ENCODE measurements at places on chromosomes 3 and 15.

GRCh38 chr15:39066677-39067076 lies 502.1 kb upstream of the RASGRP1 start:
- DNase-seq: no peak

- no peak for DNase-seq
Measured at GRCh38 chr15:75836959-75837334, 6.3 kb upstream of the UBE2Q2 start.

GRCh38 chr15:88872106-88872505 lies 23.2 kb downstream of the HAPLN3 start:
- no peak for DNase-seq

DNA sequence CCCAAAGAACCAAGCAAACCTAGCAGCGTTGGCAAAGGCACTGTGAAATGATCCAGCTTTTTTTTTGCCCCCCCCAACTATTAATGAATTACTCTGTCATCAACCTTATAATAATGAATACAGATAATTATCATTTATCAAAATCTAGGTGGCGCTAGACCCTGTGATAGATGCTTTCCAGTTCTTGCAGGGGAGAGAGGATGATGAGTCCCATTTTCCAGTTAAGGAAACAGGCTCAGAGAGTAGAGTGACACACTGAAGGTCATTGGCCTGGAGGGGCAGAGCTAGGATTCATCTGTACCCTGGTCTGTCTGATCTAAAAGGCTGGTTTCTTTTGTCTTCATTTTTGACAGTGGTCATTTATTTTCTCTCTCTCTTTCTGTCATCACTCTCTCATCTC lies 5.0 kb downstream of the ACOX2 start:
- DNase-seq: no peak

GRCh38 chr15:62047282-62047827 lies 12.9 kb downstream of the VPS13C start:
- DNase-seq: no peak

- peak; percentile 20 for DNase-seq
Measured at GRCh38 chr3:141876381-141876890, at the start of gene ATP1B3. ATP1B3 (plus strand) TSS chr3:141876643; CDS start chr3:141876802, 159 bp downstream.

GRCh38 chr3:14126887-14127505 lies 2.1 kb downstream of the TMEM43 start:
- DNase-seq: no peak

- DNase-seq: no peak
Measured at GRCh38 chr15:91780387-91780786, 73.1 kb upstream of the SLCO3A1 start.

GRCh38 chr15:65384505-65384894 lies 6.7 kb upstream of the IGDCC3 start:
- no peak for DNase-seq

DNA sequence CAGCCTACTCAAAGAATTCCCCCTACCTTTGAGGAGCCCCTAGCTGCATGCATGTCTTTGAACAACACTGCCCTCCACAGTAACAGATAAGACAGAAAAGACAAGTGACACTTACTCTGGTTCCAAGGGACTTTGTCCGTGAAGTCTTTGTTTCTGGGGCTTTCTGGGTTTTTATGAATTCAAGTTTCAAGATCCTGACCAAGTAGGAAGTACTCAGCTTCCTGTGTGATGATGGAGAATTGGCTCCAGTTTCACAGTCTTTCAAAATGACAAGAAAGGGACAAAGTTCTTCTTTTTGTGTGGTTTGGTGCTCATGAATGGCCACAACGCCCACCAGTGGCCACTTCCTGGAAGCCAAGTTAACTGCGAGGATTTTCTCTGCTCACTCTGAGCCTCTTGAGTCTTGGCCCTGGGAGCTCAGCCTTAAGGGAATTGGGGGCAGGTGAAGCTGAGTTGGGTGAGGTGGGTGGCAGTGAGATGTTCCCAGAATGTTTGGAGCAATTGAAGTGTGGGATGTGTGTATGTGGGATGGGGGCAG lies at the start of gene CCR1:
Gene CCR1, minus strand, starts transcription at position 147 of the 538 bp plus-strand sequence. CDS start 4,000 bp downstream, outside the sequence.
- DNase-seq: no peak

- DNase-seq: no peak
Measured at GRCh38 chr3:191557322-191557721, 96.4 kb downstream of the PYDC2 start.

GRCh38 chr3:152241142-152242017 lies 27.3 kb upstream of the MBNL1 start:
- DNase-seq: no peak

- no peak for DNase-seq
Measured at GRCh38 chr3:129599073-129599472, 7.4 kb downstream of the PLXND1 start.

DNA sequence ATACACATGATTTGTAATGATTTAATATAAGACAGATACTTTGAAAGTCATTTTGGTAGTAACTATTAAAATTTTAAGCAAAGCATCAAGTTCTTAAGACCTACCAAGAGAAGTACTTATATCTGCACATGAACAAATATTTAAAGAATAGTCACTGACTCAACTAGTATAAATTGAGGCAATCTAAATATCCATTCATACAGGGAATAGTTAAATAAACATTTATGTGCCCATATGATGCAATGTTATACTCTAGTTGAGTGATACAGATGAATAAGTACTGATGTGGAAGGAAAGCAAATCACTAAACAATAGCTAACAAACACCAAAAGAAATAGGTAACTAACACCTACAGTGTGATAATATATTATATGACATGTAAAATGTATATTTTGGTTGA lies 527.7 kb downstream of the EPHA3 start:
- no peak for DNase-seq

DNA sequence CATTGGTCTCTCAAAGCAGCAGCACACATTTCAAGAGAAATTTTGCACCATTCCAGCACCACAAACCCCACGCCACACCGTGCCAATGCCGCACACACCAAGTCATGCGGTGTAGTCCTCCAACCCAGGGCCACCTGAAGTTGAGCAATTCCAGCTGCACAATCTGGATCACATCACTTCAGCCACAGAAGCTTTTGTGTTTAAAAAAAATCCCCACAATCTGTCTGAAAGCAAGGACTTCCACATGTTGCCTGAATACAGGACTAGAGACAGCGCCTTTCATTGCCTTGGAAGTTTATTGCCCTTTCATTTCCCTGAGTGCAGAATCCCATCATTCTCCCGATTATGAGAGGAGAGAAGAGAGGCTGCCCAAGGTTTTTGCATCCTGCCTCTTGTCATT lies 175.6 kb upstream of the BCL6 start:
- DNase-seq: no peak

- no peak for DNase-seq
Measured at GRCh38 chr3:184234224-184234623, 4.8 kb downstream of the VWA5B2 start.

DNA sequence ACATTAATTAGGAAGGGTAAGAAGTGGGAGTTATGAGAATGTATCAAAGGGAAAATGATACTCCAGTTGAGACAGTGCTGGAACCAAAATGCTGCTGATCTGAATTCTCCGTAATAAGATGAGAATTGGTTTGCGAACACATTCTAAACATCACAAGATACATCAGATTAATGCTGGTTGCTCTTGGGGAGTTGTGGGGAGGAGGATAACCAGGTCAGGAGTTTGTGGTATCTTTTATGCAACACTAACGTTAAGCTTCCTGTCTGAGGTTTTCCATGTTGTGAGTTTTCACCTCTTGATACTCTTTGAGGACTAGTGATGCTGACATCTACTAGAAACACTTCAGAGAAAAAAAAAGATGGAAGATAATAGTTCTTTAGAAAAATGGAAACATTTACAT lies 47.2 kb downstream of the PPARG start:
- no peak for DNase-seq

DNA sequence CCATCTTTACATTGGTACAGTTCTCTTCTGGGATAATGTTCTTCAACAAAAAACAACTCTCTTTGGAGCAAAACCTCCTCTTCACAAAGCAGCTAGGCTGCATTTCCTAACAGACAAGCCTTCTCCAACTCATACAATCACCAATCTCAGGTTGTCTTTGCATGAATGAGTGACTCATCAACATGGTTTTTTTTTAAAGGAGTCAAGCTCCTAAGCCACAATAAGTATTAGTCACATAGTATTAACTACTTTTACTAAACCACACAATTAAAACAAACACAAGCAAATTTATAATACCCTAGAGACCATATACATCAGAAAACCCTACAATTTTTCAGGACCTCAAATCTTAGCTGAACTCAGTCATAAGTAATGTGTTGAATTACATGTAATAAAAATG lies 137.4 kb downstream of the TBC1D5 start:
- no peak for DNase-seq

GRCh38 chr3:195224156-195224979 lies 46.6 kb downstream of the XXYLT1 start:
- DNase-seq: no peak

- no peak for DNase-seq
Measured at GRCh38 chr3:128080323-128081080, 28.3 kb downstream of the SEC61A1 start.

DNA sequence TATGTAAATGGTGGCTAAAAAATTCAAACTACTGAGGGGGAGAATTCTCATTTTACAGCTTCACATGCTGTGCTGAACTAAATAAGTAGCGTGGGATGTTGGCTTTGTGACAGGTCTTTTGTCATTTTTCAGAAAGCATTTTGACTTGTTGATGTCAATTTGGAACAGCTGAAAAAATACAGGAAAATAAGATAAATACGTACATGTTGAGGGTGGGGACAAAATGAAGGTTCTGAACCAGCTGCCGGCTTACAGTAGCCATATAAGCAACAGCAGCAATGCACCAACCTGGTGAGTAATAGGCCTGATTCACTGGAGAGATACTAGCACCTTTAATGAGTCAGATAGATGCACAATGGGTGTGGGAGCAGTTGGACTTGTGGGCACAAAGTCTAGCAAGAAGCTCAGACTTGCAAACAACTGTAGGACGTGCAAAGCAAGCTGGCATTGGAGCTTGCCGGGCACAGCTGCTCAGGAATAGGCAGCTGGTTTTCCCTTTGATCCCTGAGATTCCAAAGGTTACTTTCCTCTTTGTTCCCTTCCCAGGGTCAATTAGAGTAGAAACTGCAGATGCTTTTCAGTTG lies 12.9 kb downstream of the B3GNT5 start:
- no peak for DNase-seq

- DNase-seq: no peak
Measured at GRCh38 chr3:71987828-71988227, 202.9 kb upstream of the PROK2 start.

DNA sequence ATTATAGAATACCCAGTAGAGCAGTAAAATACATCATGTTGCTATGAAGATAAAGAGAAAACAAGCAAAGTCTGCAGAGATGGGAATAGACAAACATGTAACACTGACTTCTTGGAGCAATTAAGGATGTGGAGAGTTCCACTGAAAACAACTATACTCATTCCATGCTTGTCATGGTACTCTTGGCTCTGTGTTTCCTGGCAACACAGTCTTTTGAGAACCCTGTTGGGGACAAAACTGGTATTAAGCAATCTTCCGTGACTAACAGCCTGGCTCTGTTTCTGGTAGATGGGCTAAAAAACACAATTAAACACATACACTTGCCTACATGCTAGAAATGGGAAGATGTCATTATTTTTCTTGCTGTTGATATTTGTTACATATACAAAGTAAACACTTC lies 1212.3 kb upstream of the GBE1 start:
- DNase-seq: no peak

DNA sequence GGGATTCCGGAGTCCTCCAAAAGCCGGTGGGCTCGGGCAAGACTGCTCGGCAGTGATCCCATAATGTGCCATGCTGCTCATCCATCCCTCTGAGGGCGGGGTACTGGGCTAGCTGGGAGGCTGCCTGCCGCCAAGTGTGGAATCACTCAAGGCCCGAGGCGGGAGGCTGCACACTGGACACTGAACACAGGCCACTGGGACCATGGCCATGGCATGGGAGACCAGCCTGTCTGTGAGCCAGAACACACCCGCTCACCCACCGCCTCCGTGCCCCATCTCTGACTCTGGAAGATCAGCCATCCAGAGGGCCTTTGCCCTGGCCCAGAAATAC lies 1.4 kb downstream of the C3orf22 start:
- no peak for DNase-seq

GRCh38 chr15:31340047-31340446 lies 13.4 kb downstream of the KLF13 start:
- DNase-seq: no peak

DNA sequence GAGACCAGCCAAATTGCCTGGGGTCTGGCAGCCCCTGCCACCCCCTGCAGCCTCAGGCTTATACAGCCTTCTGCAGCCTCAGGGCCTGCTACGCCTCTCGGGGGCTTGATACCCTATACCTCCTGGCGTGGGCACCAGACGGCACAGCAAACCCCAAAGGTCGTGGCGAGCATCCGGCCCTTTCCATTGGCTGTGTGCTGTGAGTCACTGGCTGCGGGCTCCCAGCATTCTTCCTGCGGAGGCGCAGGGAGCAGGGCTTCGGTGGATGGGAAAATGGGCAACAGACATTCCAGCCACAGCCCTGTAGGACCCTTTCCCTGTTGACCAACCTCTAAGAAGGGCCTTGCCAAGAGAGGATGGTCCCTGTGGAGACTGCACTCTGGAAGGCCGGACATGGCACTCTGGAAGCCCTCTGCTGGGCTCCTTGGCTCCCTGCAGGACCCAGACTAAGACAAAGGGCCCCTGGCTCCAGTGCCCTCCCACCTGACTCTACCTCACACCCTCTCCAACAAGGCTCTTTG lies 59.6 kb downstream of the ITGA11 start:
- DNase-seq: no peak

DNA sequence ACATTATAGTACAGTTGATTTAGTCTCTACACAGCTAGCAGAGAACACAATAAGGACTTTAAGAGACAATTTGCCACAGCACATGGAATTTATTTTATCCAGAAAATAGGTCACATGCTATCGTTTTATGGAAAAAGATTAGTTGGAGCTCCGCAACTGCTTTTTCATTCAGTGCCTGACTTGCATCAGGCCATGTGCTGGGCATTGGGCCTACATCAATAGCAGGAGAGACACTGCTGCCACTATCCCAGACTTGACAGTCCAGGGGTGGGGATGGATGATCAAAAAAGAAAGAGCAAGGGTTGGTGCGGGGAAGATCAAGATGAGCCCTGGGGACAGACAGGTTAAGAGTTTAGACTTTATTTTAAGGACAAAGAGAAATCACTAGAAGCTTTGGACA lies 75.2 kb upstream of the C3orf80 start:
- DNase-seq: no peak

GRCh38 chr15:100189319-100189718 lies 152.5 kb downstream of the ADAMTS17 start:
- DNase-seq: no peak

DNA sequence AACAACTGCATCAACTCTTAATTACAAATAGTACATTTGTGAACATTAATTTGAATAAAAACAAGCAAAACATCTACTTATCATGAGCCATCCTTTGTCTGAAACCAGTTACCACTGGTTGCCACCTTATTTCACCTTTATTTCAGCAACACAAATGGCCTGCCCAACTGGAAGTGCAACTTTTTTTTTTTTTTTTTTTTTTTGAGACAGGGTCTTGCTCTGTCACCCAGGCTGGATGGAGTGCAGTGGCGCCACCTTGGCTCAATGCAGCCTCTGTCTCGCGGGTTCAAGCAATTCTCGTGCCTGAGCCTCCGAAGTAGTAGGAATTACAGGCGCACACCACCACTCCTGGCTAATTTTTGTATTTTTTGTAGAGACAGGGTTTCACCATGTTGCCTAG lies 13.1 kb downstream of the WDR82 start:
- peak; percentile 13 for DNase-seq
